ENCODE measurements at places on chromosomes 6 and 20.

GRCh38 chr6:74632196-74632875 is 573.5 kb downstream of the COL12A1 start:
- no peak for DNase-seq

- DNase-seq, result peak; percentile 24
Observed at GRCh38 chr20:58086763-58087561, 141.5 kb downstream of the ANKRD60 start.

DNA sequence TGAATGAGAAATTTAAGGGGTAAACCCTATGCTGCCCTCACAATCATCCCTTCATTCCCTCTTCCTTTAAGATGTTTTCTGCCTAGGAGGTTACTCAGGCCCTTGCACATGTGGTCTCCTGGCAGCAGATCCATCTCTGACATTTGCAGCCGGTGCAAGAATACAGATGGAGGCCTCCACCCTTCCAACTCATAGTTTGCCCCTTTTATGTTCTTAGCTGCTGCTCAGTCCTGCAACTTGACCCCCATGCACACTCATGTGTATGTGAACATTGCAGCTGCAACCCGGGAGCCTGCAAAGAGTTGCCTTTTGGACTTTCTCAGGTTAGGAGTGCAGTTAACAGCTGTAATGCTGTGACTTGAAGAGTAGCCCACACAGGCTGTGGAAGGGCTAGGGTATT is 131.9 kb upstream of the SGK1 start:
- no peak for DNase-seq

DNA sequence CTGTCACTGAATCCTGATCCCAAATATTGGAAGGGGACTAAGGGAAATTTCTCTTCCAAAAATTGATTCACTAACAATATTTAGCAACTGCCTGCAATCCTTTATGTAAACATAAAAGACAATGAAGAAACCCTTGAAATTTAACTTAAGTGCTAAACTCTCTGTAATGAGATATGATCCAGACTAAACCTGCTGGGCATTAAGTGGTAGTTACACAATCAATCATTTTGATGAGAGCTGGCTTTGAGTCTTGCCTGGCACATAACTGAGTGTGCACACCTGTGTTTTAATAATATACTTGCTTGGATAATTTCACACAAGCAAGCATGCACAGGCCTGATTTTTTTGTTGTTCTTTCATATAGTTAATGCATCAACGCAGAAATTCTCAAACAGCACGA is 9.8 kb upstream of the ZFP64 start:
- DNase-seq, result no peak

- no peak for DNase-seq
Observed at GRCh38 chr6:15145821-15146220, 100.0 kb upstream of the JARID2 start.

- DNase-seq, result no peak
Observed at GRCh38 chr6:25608558-25609174, 43.3 kb upstream of the SCGN start.

- DNase-seq, result no peak
Observed at GRCh38 chr20:32204205-32205109, 3.1 kb downstream of the PLAGL2 start.

DNA sequence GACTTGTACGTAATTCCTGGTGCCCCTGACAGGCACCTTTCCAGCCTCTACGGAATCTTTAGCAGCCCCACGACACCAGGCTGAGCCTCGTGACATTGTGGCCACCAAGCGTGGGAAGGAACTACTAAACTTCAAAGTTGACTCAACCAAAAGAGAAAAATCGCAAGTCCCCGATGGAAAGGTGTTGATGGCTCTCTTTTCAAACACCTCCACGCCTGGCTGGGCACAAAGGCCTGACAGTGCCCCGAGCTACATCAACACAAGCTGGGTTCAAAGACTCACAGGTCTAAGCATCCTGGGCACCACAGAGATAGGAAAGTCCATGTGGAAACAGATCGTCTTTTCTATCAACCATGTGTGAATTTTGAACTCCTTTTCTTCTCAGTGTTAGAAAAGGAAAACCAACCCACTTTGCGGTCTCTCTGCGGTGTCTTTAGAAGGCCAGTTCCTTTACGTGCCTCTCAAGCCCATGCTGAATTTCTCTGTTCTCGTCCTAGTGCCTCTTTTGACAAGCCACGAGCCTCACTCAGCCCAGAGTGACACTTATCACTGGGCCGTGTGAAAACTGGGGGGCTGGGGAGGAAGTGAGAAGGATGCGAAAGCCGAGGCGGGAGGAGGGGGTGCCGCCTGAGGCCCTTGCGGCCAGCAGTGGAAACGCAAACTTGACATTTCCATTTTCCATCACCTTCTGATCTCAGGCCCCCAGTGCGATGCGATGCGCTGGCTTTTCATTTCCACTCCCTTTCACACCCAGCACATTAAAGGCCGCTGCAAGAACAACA is 59.4 kb downstream of the GFOD1 start:
- DNase-seq, result no peak

DNA sequence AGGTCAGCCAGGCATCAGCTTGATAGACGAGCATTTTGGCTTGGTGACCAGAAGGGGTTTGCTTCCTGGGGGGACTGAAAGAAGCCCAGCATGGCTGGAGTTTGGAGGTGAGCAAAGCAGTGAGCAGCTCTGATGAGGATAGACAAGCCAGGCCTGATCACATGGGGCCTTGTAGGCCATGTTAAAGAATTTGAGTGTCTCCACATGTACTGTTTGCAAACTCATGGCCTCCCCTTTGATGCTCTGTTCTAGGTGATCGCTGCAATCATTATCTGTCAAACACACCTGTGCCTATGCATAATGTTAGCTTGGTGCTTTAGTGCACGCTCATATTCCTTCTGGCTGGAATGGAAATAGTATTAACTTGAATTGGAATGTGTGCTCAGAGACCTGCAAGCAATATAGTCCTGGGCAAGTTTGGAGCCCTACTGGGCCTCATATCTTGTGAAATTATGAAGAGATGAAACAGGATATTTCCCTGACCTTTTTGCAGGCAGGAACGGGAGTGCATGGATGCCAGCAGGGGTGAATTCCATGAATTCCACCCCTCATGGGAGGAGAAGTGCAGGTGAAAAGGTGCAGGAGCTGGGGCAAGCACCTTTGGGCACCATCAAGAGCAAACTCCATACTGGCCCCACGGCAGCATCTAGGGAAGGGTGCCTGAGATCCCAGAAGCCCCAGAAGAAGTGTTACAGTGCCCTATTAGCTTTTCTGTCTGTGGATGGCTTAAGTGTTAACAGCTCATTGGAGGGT is 480.5 kb downstream of the EPM2A start:
- DNase-seq, result no peak

DNA sequence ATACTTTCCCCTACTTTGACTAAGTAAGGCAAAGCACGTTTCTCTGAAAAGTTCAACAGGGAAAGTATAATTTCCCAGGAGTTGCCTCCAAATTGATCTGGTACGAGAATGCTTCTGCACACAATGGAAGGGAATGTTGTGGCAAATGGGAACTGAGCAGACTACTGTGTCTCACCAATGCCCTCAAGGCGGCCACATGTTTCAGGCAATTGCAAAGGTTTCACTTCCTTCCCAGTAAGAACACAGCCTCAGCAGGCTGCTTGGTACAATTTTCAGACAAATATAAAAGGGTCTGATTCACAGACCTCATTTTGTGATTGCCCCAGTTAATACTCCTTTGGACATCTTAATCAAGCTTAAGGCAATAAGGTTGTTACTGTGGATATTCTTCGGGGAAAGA is 71.2 kb downstream of the KIAA0319 start:
- DNase-seq, result no peak

DNA sequence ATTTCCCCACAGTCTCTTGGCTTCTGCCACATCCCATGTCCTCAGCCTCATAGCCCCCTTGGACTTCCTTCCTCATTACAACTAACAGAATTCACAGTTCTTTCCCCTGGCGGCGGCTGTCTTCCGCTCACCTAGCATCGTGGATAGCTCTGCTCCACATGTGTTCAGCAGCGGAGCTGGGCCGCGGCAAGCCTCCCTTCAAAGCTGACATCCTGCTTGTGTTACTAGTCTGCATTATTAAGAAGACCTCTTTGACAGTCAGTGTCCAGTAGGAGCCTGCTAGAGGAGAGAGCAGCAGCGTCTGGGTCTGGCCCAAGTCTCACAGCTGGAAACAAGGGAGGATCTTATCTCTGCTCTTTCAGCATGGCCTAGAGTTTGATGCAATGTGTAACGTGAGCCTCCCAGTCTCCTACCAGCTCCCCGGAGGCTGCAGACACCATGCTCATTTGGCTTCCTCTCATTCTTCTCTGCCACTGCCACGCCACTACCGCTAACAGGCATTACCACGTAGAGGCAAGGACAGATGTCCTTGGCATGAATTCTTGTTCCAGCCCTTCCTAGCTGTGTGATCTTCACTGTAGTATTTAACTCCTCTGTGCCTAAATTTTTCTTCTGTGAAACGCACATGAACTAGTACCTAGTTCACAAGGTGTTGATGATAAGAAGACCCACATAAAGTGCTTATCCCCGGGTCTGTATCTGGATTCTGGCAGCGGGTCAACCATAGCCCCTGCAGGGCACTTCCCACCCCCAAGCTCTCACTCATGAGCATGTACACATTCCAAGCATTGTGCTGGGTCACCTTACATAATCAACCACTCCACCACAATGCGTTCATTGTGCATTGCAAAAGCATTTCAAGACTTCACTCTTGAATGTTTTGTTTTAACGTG is 107.1 kb upstream of the BACH2 start:
- DNase-seq, result no peak

DNA sequence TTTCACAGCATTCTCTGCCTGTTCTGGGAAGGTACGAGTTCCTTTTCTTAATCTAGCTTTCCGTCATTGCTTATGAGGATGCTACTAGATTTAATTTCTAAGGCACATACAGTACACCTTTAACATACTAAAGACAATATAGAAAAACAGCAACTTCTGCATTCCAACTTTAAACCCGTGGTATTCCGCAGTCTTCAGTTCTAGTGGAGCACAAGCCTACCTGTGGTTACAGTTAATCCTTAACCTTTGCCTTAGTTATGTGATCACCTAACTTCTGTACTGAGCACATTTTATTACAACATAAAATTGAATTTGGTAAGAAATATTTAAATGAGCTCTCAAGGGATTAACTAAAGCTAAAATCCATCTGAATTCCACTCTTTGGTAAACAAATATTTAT is 289.5 kb downstream of the BTBD9 start:
- DNase-seq, result no peak
